CD4-positive, alpha-beta T cell treated with Interleukin-17A for 4 hours (primary cell): ENCODE measurements at places on chromosomes 2 and 18.

DNA sequence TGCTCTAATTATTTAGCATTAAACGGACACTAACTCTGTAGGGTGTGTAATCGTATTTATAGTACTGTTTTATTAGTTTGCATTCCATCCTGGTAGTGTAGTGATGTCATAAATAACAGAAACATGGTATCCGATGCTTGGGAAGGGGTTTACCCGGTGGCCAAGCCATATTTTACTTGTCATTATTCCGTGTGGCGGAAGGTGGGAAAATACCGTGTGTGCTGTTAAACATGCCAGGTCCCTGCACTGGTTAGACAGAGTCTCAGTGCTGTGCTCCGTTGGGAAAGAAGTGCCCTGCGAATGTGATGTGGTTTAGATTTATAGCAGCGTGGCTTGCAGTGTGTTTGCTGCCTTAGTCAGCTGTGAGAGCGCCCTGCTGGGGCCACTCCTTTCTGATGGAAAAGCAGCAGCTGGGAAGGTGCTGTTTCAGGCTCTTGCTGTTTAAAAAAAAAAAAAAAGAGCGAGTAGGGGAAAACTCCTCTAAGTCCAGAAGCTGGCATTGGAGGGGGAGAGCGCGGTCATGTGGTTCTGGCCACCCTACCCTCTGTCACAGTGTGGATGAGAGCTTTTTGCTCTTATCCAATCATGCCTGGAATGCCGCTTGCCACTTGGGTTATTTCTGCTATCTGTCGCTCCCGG lies 211.0 kb downstream of the NEDD4L start:
- no peak for DNase-seq

DNA sequence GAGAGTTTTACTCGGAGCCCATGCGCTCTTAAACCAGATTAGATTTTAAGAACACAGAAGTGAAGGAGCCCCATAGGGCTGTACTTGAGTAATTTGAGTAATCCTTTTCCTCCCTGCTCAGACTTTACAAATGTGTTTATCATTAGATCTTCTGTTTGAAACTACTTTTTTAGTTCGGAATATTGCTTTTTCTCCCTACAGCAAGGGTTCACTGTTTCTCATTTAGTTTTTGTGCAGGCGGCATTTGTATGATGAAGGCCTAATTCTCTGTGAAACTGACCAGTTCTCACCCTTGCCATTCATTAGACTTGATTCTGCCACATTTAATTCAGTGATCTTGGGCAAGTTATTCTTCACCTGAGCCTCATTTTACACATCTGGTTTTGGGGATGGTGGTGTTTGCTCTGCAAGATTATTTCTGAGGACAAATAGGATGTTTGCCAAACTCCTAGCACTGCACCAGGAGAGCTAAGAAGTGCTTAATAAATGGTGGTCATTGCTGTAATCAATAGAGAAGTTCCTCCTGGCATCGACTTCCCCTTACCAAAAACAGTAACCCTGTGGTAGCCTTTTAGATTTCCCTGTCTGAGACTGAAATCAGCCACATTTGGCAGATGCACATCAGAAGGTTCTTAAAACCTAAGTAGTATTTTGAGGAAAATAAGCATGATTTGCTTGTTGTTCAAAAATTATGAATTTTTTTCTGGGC lies 2.2 kb downstream of the B3GNT2 start:
- DNase-seq = no peak

GRCh38 chr2:226030369-226030768 lies 630.9 kb downstream of the NYAP2 start:
- no peak for DNase-seq

DNA sequence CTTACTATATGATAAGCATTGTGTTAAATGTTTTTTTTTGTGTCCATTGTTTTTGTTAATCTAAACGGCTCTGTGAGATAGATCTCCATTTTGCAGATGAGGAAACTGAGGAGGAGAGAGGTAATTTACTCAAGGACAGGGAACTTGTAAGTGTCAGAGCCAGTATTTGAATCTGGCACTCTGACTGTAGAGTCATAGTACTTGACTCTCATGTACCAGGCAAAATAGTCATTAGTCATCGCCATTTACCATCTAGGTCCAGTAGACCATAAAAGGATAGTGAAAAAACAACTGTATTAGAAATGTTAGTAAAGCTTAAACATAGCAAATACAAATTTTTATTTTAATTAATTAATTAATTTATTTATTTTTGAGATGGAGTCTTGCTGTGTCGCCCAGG lies 4.8 kb downstream of the PSMD14 start:
- DNase-seq = no peak

DNA sequence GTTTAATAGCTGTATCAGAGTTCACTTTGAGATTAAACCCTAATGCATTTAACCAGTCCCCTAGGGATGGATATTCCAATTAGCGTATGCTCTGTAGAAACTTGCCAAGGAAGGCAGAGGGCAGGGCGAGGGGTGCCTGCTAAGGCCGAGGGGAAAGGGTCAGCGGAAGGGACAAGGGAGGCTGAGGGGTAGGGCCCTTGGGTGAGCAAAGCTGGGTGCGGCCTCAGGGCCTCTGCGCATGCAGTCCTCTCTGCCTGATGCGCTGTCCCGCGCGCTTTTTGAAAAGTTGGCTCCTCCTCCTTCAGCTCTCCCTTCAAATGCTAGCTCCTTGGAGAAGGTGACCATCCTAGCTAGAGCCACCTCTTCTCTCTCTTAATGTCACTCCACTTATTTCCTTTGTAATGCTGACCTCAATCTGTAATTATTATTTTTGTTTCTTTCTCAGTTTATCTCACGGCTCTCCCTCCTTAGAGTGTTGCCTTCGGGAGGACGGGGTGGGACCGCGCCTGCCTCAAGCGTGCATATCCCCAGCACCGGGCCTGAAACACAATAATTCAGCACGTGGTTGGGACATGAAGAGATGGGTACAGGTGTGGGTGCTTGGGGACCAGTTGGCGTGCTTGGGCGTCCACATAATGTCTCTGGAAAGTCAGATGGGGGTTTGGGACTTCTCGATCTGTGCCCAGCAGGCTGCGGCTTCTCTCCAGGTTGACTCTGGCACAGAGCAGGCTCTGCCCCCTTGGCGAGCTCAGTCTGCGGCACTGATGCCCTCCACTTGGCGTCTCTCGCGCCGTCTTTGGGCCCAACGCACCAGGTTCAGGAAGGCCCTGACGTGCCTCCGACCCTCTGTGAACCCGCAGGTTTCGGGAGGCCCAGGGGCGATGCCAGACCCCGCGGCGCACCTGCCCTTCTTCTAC lies 10.0 kb downstream of the ZAP70 start:
- DNase-seq = no peak

- no peak for DNase-seq
These were observed 26.5 kb upstream of the GREB1L start for GRCh38 chr18:21215490-21215889.

GRCh38 chr18:37122877-37123276 lies 293.9 kb downstream of the KIAA1328 start:
- no peak for DNase-seq

- no peak for DNase-seq
These were observed 84.5 kb downstream of the ABI2 start for GRCh38 chr2:203412546-203413331.

DNA sequence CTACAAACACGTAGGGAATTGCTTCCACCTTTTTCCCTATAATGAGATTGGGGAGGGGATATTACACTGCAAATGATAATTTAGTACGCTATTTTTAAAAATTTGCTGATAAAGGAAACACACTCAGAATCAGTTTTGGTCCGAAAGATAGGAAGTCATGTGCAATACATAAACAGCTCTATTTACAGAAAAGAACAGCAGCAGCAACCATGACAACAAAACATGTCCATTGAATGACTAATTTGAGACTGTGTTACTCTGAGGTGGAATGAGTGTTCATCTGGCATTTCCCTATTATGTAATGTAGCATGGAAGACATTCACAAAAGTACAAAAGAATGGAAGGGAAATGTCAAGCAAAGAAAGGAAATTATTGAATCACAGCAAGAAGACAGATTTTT lies 337.2 kb downstream of the NBAS start:
- DNase-seq = no peak

- DNase-seq = no peak
These were observed 615.2 kb downstream of the CNTNAP5 start for GRCh38 chr2:124640221-124640750.

GRCh38 chr2:166653185-166653813 lies 159.2 kb upstream of the SCN7A start:
- no peak for DNase-seq

- peak; percentile 41 for DNase-seq
These were observed 180.4 kb downstream of the MBD5 start for GRCh38 chr2:148201075-148202004.
